ENCODE measurements at places on chromosomes 1 and 21.

DNA sequence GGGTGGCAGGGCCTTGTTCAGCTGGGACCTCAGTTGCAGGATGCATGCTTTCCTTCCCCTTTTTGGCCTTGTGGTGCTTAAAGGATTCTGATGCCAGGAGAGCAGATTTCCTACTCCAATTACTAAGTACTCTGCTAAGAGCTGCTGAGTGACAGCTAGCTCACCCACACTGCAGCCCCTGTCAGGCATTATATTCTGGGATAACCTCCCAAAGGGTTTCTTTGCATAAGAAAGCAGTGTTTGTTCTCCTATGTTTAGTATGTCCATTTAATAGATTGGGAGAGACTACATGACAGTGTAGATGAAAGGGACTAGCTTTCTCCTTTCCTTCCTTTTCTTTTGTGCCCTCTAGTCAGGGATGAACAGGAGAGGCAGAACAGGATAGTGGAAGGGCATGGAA, 100.7 kb downstream of the FAM78B start:
- DNase-seq: no peak

DNA sequence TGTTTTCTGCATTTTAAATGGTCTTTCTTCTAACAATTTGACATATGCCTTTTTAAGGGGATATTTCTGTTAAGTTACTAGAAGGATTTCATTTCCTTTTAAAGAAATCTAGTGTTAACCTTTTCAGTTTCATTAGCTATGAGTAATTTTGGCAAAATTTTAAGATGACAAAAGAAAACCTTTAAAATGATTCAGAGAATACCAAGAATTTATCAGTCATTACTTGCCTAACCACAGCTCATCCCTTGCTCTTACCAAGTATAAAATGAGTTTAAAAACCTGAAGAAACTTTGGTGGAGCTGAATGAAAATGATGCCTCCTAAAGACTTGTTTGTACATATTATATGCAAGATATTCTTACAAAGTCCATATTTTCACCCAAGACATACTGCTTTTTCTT, 101.7 kb downstream of the NEK7 start:
- DNase-seq: no peak

GRCh38 chr1:10031461-10031860, 1.3 kb upstream of the UBE4B start:
- DNase-seq: no peak

- DNase-seq: no peak
These were observed 94.1 kb downstream of the GALNT2 start for GRCh38 chr1:230160957-230161771.
